ENCODE measurements at places on chromosomes 6 and 20.

DNA sequence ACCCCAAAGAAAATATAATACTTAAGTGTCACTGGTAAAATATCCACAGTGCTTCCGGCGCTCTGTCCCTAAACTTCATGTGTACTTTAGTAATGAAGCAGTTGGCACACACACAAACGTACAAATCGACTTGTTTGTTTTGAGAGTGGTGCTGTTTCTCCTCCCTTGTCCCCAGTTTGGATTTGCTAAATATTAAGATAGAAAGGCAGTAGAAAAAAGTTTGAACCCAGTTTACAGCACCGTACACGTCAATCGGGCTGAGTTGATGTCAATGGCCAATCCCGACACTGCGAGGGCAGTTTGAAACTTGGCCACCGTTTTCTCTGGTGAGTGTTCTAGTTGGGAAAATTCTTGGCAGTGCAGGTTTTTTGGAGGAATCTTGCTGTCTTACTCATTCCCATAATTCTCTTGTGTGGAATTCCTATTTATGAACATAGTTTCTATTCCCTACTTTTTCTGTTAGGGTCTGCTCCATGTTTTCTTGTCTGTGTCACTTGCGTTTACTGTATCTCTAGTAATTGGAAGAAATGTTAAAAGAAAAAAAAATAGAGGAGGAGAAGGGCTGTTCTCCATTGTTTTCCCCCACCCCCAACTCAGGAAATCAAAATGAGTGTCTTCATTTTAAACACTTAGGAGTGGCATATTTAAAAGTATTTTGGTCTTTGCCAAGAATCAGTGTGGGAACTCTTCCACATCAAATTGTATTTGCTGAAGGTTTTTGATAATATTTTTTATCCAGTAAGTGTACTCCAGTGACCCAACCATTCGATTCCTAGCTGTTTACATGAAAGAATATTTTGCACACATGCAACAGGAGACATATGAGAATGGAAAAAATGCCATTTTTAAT, 72.3 kb downstream of the OR2B2 start:
- DNase-seq, result no peak

DNA sequence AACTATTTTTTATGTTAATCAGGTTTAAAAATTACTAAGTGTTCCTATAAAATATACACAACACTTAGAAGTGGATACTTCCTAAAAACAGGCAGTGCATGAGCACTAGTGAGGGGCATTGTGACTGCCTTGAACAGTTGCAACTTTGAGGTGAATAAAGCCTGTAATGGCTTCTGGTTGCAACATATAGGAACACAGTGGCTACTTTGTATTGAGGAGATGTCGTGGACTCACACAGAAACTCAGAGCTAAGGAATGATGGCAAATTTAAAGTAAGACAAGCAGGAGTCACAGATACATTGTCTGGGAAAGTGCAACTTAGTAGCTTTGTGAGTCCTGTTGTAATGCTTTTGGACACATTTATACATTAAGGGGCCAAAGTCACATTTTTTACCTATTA, 861 bp upstream of the HLA-A start:
- DNase-seq, result no peak

GRCh38 chr20:62120990-62121775, 1.1 kb upstream of the LSM14B start:
- DNase-seq, result no peak

GRCh38 chr6:9825526-9825925, 589.3 kb downstream of the TFAP2A start:
- DNase-seq, result no peak

- DNase-seq, result no peak
These were observed 695 bp downstream of the ARHGAP18 start for GRCh38 chr6:129709196-129709768.

GRCh38 chr20:52434041-52434425, 242.5 kb upstream of the ZFP64 start:
- DNase-seq, result no peak

DNA sequence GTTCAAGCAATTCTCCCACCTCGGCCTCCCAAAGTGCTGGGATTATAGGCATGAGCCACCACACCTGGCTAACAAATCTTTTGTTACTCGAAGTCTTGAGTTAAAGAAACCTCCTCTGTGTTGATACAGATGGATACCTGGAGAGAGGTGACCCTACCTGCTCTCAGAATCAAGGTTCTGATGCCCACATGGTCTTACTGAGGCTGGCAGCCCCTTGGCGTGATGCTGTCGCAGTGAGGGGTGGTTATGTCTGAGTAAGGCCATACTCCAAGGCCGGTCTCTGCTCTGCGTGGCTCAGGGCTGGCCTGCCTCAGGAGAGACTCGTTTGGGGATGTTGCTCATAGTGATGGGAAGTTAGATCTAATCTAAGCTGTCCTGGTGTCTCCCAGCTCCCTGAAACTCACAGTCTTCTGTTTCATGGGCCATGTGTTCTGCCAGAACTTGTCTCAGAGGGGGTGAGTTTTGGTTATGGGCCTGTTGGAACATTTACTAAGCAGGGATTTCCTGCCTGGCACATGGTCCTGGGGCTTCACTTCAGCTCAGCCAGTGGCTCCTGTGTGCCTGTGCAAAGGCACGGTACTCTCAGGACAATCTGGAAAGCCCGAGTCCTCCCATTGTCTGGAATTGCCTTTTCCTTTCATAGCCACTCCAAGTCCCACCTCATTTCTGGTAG, 17.5 kb upstream of the TRAF3IP2 start:
- DNase-seq, result no peak

GRCh38 chr20:61391812-61392520, 139.9 kb downstream of the CDH4 start:
- DNase-seq, result no peak

- DNase-seq, result no peak
These were observed 16.6 kb downstream of the DDO start for GRCh38 chr6:110398778-110399177.

- DNase-seq, result no peak
These were observed 490.2 kb downstream of the EPM2A start for GRCh38 chr6:145245119-145245518.

DNA sequence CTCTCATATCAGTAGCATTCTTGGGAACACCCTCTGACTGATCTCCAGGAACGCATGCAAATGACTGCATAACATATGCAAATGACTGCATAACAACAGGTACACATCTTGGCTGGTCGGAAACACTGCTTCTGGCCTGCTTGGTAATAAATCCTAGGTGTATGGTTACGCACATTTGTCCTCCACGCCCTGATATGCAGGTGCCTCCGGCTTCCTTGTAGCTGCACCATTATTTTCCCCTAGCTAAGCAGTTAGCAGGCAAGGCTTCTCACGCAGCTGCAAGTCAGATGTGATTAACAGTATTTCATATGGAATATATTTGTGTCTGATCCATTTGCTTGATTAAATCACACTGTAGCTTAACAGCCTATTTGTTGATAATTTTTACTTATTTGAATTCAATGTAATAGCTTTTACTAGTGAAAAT, 5.9 kb downstream of the RPS6KA2 start:
- DNase-seq, result no peak

- no peak for DNase-seq
These were observed 85.3 kb upstream of the BHLHE23 start for GRCh38 chr20:63091901-63092659.

- no peak for DNase-seq
These were observed 30.6 kb downstream of the REPS1 start for GRCh38 chr6:138957484-138957883.

GRCh38 chr6:41464481-41464880, 81.7 kb upstream of the FOXP4 start:
- no peak for DNase-seq

GRCh38 chr20:48398506-48399449, 429.0 kb downstream of the PREX1 start:
- DNase-seq, result no peak

GRCh38 chr6:27862396-27863066, 49.7 kb downstream of the OR2B2 start:
- DNase-seq, result no peak

DNA sequence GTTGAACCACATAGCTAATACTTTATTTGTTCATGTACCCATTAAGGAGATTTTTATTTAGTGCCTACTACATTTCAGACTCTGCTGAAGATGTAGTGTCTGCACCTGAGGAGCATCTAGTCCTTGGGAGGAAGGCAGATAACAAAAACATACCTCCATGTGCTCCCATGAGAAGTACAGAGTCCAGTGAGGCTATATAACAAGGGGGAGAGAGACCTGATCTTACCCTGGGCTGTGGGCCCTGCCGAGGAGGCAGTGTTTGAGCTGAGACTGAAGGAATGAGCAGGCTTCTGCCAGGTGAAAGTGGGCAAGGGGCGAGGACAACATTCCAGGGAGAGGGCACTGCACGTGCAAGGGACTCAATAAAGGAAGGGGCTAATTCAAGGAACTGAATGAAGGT, 12.1 kb downstream of the MANBAL start:
- no peak for DNase-seq

DNA sequence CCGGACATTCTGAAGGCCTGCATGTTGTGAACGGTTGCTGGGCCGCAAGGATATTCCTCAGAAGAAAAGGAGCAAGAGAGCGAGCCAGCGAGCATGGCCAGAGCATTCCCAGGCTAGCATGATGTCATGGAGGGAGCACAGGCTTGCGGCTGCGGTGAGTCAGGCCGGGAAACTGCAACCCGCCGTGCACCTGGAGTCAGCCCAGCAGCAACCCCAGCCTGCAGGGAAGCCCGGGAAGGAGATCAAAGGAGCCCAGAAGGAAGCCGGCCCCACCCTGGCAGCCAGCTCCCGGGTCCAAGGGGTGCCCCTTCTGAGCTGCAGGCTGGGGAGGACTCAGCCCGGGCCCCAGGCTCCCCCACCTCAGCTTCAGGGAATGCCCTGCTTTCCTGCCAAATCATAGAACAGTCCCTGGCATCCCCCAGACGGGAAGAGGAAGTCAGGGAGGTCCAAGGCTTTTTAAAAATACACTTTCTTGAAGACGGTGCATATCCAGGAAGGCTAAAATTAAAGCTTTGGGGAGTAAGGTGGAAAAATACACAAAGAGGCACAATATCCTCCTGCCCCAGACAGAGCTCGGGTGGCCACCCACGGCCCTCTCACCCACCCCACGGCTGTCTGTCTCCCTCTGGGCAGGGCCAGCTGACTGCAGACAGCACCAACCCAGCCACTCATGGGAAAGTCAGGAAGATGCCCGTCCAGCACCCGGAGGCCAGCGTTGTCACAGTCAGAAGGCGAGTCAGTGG, 53.7 kb downstream of the BMP7 start:
- no peak for DNase-seq

- DNase-seq, result no peak
These were observed 231.4 kb downstream of the PAX1 start for GRCh38 chr20:21936720-21937380.

GRCh38 chr20:46277602-46278001, 30.7 kb downstream of the CDH22 start:
- DNase-seq, result no peak

DNA sequence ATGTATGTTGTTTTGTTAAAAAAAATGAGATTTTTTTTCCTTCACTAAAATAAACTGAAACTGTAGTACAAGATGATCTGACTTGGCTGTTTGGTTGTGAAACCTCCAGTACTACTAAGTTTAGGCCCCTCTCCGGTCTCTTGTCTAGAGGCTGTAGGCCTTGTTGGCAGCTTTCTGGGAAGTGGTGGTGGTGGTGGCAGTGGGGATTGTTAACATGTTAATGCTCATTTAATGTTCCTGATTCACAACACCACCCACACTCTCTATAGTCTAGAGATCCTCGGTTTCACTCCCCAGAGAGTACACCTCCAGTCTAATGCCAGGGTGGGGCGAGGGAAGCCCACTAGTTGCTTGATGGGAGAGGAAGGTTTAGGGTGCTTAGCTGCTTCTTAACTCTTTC, 24.1 kb downstream of the STK4 start:
- DNase-seq, result no peak

DNA sequence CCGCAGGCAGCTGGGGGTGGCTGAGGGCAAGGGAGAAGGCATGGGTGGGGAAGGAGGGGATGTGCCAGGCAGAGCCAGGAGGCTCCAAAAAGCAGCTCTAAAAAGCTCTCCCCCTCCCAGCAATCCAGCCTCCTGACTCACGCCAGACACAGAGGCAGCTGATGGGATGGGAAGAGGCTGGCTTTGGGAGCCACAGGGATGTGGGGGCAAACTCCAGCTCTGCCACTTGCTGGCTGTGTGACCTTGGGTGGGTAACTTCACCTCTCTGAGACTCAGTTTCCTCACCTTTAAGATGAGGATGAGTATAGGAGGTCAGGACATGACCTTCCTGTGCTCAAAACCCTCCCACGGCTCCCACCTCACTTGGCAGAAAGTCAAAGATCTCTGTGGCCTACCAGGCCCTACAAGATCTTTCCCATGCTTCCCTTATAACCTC, 148.9 kb downstream of the CEBPB start:
- DNase-seq, result no peak

DNA sequence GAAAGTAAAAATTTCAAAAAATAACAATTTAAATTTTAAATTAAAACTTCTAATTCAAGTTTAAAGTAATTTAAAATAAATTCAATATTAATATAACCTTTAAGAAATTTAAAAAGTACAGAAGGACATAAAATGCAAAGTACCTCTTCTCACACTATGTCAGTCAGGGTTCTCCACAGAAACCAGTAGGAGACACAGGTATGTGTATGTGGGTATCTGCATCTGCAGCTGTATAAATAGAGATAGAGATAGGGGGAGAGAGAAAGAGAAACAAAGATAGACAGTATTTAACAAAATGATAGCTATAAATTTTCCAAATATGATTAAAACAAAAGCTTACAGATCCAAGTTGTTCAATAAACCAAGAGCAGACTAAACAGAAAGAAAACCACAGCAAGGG, 190.8 kb downstream of the ERMARD start:
- no peak for DNase-seq

GRCh38 chr6:138667408-138667807, 106.2 kb upstream of the CCDC28A start:
- no peak for DNase-seq

- DNase-seq, result no peak
These were observed 16.7 kb downstream of the NEDD9 start for GRCh38 chr6:11215773-11216172.

GRCh38 chr6:10478187-10479040, 42.7 kb upstream of the GCNT2 start:
- no peak for DNase-seq

- no peak for DNase-seq
These were observed 98.3 kb downstream of the PREX1 start for GRCh38 chr20:48729538-48729937.

DNA sequence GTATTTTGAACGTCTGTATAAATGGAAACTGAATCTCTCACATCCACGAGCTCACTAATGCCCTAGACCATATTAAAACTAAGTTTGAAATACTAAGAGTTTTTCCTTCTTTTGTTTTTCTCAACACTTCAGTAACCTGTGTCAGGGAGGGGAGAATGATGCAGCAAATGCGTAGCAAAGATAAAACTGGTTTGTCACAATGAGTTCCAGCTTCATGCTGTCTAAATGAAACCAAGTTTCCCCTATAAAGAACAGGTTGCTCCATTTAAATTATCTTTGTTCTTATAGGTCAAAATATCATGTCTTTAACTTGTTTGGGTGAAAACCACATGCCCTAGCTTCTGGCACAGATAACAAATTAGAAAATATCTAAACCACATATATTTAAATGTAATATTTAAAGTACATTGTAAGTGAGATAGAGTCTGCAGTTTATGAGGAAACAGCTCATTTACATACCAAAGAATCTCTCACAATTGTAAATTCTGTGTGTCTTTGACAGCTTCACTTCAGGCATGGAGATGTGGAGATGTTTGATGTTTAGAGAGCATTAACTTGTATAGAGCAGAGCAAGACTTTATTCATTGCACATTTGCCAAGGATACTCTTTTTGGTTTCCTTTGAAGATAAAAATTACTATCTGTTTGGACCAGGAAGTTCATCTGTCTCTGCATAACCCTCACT, 7.3 kb downstream of the TRDN start:
- DNase-seq, result no peak
